ENCODE measurements at places on chromosomes 5 and 9.

GRCh38 chr9:82987370-82988189 is 75.4 kb downstream of the RASEF start:
- no peak for DNase-seq

- DNase-seq = no peak
These were observed 171.9 kb upstream of the GDNF start for GRCh38 chr5:38011668-38012188.

DNA sequence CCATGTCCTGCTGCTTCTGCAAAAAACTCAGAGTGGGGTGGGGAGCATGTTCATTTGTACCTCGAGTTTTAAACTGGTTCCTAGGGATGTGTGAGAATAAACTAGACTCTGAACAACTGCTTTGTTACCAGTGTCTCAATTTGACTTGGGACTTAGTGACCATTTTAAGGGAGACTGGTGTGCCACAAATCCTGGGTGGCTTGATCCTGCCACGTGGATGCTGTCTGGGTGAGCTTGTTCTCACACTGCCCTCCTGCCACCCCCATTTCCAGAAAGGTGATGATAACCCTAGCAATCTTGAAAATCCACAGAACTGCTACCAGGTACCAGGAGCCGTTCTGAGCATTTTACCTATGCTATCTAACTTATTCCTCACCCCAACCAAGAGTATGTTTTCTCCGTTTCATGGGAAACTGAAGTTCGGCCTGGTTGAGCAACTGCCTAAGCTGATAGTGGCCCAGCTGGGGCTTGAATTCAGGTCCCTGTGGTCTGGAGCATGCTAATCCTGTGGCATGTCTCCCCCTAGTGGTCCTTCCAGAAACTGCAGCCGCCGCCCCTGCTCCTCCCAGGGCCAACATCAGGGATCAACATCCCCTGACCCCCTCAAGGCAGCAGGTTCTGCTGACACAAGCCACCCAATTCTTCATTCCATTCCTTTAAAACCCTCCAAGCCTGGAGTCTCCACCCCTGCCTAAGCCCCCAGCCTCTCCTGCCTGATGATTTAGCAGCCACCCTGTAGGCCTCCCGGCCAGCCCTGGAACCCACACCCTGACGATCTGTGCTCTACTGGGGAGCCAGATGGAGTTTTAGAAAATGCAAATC is 2.8 kb downstream of the IL3 start:
- DNase-seq = peak; percentile 83

DNA sequence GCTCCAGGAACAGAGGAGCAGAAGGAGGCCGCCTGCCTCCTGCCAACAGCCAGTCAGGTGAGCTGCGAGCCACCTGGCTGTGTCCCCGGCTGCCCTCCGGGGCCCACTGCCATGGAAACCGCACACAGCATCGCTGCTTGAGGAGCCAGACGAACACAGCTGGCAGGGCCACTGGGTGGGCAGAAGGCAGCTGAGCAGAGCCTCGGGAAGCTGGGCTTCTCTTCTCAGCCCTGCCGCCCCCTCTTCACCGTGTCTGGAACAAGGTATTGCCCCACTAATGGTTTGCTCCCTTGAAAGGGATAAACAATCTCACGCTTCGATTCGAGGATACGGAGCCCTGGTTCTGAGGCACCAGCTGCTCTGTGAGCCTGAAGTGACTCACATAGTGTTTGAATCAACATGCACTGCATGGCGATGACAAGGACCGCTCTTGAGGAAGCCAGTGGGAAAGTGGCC is 63.7 kb upstream of the RUFY1 start:
- DNase-seq = no peak

DNA sequence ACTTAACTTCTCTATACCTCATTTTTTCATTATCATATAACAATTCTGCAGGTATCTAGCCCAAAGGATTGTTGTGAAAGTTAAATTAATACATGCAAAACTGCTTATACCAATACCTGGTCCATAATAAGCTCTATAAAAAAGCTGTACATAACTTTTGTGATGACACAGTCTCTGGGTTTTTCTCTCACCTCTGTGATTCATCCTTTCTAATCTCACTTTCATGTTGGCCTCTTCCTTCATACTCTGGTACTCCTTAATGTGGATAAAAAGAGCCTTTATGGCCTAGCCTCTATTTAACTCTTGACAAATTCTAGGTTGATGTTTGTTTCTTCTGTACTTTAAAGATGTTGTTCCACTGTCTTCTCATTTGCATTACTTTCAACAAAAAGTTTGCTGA is 162.9 kb upstream of the ACOT12 start:
- DNase-seq = no peak

DNA sequence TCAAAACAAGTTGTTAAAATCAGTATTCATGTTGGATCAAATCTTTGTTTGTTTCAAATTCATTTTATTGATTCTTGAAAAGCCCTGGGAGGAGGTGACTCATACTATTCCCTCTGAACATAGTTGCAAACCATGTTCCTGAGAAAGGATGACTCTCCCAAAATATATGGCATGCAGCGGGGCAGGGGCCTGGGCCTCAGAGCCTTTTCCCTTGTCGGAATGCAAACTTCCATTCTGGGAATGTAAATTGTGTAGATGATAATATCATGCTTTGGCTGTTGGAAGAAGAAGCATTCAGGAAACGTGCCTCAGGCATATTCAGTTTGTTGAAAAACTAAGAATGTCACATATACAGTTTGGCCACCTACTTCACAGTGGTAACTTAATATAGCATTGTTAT is 242.0 kb downstream of the AUH start:
- no peak for DNase-seq

- no peak for DNase-seq
These were observed 11.7 kb downstream of the MAP3K1 start for GRCh38 chr5:56827049-56827448.

- DNase-seq = no peak
These were observed 136.7 kb downstream of the GCNT1 start for GRCh38 chr9:76595645-76596044.

DNA sequence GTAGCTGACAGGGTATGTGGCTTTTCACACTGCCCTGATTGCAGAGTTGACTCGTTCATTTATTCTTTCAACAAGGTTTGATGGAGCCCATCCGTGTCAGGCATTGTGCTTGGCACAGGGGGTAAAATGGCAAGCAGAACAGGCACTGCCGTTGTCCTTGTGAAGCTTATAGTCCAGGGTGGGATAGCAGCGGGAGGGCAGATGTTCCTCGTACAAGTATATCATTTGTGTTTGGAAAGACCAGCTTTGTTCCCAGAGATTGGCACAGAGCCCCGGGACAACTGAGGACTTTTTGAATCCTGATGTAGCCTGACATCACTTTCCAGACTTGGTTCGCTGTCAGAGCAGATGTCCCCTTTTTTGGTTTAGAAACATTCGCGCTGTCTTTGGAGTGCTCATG is 50.9 kb downstream of the MVB12B start:
- no peak for DNase-seq

Data from activated T-cell treated with anti-CD3 and anti-CD28 coated beads for 4 hours (primary cell).